Aortic smooth muscle cell (primary cell): ENCODE measurements at places on chromosomes 11 and 22. TPM values are rescaled to one million over a fixed set of nuclear protein-coding genes. Genes with fewer than 3 reads are reported as not detected.

TRIM77 gene
- total RNA-seq: not detected in 2 replicates

C11orf87 gene
- total RNA-seq: under 0.01 TPM in 1 of 2 replicates, not detected in the other

TUG1 gene
- 28.5 and 42.9 TPM in 2 replicates for total RNA-seq

ETS1 gene
- total RNA-seq: 28.6 and 28.7 TPM in 2 replicates

MIF gene
- total RNA-seq: 161 and 200 TPM in 2 replicates

FGF19 gene
- not detected in 2 replicates for total RNA-seq
